Nucleus accumbens (tissue), 56 donors: ENCODE measurements at places on chromosomes 4 and X.

DNA sequence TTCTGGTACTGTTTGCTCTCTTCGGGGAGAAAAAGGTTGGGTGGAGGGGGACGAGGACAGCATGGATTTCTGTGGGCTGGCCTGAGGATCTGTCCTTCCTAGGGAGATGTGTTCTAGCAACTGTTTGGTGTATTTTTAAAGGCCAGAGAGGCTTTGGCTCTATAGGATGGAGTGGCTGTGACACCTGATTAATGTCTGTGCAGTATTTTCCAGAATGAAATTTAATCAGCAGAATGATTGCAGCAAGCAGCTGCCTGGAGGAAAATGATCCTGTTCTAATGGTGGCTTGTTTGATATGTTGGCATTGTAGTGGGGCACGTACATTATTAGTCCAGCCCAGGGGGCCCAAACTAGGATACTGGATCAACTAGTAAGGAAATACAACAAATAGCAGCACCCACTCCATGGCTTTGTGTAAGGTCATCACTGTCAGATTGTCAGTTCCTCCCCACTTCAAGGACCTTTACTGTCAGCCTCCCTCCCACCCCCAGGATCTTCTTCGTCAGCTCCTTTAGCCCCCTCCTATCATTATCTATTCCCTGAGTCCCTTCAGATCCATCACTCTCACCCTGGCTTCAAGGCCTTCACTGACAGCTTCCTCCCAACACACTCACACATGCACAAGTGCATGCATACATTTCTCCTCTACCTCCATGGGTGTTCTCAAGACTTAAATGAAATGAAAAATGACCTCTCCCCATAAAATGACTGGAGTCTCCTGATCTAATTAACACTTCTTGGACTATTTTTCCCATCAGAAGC, 10.4 kb upstream of the TMEM255A start:
- DNase-seq = no peak

GRCh38 chr4:183197140-183197539, 98.1 kb downstream of the WWC2 start:
- no peak for DNase-seq

DNA sequence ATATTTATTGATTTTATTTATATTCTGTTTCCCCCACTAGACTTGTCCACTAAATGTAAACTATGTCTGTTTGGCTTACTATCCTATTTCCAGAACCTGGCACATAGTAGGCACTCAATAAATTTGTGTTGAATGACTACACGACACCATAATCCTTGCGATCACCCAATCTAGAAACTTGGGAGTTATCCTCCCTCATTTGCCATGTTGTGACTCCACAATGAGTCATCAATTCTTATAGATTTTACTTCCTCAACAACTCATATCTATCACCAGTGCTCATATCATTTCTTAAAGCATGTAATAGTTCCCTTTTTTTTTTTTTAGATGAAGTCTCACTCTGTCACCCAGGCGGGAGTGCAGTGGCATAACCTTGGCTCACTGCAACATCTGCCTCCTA, 39.9 kb upstream of the VAMP7 start:
- DNase-seq = no peak

GRCh38 chr4:82677327-82677726, 115.5 kb upstream of the TMEM150C start:
- no peak for DNase-seq

GRCh38 chrX:117641913-117642656, 474.5 kb downstream of the KLHL13 start:
- no peak for DNase-seq

- no peak for DNase-seq
Observed at GRCh38 chrX:107713203-107713542, 62.4 kb downstream of the TSC22D3 start.

DNA sequence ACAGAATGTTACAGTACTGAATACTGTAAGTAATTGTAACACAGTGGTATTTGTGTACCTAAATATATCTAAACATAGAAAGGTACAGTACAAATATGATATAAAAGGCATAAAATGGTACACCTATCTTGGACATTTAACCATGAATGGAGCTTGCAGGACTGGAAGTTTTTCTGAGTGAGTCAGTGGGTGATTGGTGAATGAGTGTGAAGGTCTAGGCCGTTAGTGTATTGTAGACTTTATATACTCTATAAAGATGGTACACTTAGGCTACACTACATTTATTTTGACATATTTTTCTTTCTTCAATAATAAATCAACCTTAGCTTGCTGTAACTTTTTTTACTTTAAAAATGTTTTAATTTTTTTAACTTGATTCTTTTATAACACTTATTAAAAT, 422.5 kb upstream of the FSTL5 start:
- no peak for DNase-seq

DNA sequence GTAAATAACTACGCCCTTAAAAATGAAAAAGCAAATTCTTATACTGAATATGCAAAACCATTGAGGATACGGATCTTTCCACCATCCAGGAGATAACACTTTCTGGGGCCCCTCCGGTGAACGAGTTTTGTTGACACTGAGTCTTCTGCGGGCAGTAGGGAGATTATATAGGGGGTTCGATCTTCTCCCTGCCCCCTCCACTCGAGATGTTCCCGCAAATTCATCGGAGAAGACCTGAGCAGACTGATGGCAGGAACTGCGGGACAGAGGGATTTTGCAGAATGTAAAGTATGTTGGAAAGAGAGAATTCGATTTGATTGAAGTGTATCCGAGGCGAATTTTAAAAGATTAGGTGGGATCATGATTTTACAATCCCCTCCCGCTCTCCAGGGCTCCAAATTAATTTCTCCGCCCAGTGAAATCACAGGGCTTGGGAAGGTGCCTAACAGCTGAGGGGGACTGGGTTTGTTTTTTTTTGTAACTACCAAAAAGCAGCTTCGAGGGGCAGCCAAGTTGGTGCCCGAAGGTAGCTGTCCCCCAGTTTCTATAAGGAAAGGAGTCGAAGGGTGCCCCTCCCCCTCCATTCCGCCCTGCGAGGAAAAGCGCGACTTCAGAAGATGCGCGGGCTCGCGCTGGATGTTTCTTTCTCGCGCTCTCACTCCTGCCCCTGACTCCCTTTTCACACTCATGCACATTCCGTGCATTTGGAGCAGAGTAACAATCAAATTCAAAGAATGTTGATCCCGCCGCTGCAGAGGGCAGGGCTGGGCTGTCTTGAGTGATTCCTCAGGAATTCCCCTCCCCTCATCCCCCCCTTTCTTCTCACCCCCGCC, 1.2 kb downstream of the TMEM255A start:
- DNase-seq = no peak

DNA sequence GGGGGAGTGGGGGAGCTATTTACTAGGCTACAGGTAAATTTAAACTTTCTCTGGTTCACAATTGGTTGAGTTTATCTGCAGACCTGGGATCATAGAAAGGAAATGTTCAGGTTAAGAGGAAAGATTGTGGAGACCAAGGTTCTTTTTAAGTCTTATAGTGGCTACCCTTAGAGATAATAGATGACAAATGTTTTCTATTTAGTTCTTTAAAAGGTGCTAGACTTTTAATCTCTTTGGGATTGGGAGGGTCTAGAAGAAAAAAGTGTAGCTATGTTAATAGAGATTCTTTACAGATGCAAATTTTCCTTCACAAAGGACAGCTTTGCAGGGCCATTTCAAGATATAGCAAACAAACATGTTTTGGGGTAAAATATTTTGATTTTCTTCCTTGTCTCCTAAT, 76.0 kb downstream of the TEX13C start:
- DNase-seq = no peak
